Activated CD8-positive, alpha-beta memory T cell treated with anti-CD3 and anti-CD28 coated beads for 24 hours (primary cell): ENCODE measurements at places on chromosomes 1 and 21.

DNA sequence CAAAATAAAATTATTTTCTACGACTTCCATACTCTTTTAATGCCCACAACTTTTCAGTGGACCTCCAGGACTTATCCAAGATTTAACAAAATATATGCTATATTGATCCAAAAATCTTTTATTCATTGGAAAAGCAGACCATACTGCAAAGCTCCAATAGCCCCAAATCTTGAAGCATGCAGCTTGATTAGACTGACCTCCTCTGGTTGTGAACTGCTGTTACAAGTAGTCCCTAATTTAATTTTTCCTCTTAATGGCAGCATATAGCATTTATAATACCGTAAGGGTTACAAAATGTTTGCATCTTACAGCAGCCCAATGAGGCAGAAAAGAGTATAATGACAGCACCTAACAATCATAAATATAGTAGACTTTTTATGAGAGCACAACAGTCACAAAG lies 49.8 kb downstream of the TPR start:
- DNase-seq, result no peak

- DNase-seq, result no peak
These were observed 18.1 kb downstream of the RSBN1 start for GRCh38 chr1:113793878-113794834.

DNA sequence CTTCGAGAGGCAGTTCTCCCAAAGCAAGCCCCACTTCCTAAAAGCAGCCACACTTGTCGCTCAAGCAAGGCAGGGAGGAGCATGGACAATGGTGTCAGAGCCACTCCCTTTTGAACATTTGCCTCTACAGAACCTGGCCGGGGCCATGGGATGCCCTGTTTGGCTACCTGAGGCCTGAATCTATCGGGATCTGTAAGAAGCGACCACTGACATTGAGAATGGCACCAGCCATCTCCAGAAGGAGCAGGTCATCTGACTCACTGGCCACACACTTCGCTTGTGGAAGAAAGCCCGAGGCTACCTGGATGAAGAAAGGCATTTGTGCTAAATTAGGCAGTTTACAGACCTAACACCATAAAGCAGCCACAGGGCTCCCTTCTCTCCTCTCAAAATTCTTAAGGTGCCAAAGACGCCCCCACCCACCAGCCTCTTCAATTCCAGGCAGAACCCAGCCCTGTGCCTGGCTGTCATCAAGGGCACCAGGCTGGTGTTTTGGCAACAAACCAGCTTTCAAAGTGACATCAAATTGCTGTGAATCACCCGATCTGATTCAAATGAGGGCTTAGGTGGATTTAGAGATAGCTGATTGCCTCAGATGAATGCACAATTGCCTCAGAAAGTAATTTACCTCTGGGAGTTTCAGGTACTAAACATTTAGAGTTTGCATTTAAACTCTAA lies 104.8 kb downstream of the ETS2 start:
- no peak for DNase-seq

DNA sequence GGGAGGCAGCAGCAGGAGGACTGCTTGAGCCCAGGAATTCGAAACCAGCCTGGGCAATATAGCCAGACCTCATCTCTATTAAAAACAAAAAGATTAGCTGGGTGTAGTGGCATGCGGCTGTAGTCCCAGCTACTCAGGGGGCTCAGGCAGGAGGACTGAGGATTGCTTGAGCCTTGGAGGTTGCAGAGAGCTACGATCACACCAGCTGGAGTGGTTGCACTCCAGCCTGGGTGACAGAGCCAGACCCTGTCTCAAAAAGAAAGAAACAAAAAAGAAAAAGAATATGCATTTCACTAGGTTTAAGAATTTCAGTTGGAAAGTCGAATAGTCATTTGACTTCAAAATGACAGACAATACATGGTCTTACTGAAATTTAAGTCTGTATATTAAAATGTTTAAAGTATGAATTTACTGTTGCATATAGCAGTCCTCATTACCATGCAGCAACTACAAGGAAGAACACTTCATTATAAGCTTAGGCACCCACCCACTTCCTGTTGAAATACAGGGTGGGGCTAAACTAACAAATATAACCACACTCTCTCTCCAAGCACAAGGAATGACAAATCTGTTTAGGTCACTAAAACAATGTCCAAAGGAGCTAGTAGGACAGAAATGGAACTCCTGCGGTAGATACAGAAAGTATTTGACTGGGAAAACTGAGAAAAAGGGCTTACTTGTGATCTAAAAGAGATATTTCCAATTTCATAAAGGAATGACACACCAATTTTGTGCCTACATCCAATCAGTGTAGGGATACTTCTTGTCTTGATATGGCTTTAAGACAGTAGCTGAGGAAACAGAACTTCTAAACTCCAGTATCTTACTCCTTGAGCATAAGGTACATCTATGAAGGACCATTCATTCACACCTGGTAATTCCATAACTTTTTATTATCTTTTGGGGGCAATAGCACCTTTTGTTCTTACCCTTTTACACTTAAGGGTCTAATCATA lies 44.1 kb downstream of the GPR3 start:
- DNase-seq, result no peak

DNA sequence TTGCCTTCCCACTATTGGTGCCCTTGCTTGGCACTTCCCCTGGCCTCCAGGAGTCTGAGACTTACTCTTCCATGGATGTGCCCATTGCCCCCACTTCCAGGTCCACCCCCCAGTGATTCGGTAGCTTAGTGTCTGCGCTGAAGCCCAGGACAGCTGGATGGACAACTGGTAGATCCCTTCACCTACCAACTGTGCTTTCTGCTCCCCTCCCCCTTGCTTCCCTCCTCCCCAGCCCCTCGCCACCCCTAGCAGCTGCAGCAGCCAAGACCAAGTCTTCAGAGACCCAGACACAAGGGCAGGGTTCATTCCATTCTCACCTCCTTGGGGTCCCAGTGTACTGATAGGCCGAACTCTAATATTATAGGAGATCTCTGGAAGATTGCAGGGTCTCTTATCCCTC lies 6.9 kb downstream of the LMNA start:
- no peak for DNase-seq

GRCh38 chr1:150574260-150575071 lies 4.9 kb downstream of the MCL1 start:
- no peak for DNase-seq

- no peak for DNase-seq
These were observed 8.0 kb upstream of the HSD11B1 start for GRCh38 chr1:209696673-209697072.

GRCh38 chr1:239269706-239270105 lies 116.7 kb upstream of the CHRM3 start:
- DNase-seq, result no peak

- no peak for DNase-seq
These were observed 6.2 kb downstream of the EDN2 start for GRCh38 chr1:41478118-41478748.
